ENCODE measurements at places on chromosomes 2 and 18.

DNA sequence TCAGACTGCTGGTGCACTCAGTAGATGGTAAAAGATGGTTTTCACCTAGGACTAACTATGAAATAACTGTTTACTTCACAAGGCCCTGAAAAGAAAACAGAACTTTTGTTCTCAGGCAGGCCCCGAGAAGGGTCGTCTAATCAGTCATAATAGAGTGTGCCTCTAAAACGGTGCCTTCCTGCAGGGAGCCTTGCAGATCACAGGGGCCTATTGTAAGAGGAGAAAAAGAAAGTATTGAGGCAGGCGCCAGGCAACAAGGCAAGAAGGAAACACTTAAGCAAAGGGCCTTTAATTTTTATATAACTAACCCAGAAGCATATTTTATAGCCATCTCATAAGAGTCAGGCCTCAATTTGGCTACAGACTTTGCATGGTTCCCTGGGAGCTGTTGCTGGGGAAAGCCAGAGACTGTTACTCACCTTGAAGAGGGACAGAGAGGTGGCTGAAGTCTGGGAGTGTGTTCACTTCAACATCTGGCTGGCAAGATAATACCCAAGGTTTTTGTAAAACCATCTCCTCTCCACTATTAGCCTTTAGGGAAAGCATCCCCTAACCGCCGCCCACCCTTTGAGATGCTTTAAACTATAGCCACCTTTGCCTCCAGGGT is 117.1 kb downstream of the PRPF40A start:
- DNase-seq: no peak

- no peak for DNase-seq
Observed at GRCh38 chr2:6957910-6958615, 40.9 kb downstream of the RNF144A start.

- DNase-seq: no peak
Observed at GRCh38 chr18:51153659-51154371, 43.7 kb downstream of the MEX3C start.

- DNase-seq: no peak
Observed at GRCh38 chr18:47915229-47915628, 15.2 kb downstream of the SMAD2 start.

DNA sequence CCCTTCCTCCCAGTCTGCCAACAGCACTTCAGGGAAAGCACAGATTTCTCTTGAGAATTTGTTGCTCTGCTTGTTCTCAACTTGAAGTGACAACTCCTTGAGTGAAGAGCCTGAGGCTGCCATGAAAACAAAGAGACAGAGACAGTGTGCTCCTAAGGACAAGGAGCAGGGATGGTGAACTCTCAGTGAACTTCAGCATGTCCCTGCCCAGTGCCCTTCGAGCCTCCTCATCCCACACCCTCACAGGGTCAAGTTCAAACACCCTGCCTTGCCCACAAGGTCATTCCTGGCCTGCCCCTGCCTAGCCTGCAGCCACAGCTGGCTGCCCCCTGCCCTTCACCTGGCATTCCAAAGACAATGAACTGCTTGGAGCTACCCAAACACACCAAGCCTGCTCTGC is 343.5 kb upstream of the KLHL29 start:
- no peak for DNase-seq

DNA sequence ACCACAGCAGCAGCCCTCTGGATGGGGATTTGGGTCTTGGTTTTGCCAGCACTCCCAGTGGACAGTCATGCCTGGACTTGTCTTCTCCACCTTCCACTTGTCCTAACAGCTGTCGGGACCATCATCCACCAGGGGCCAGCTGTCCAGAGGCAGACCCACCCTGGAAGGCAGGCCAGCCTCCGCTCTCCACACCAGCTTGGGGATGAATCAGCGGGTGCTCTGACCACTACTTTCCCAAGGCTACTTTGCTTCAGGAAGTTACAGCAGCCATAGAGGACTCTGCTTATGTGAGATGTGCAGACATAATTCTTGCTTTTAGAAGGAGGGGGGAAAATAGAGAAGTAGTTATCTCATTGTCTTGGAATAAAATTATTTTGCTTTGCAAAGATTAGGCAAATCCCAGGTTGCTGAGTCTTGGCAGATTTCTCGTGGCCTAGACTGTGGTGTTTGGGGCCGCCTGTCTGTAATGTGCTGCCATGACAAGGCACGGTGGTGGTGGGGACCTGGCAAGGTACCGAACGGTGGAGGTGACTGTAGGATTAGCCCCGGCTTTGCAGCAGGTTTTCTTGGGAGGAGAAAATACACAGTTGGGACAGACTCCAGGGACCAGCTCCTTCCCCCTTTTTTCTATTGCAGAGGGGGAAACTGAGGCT is 148.7 kb downstream of the AGAP1 start:
- DNase-seq: no peak

DNA sequence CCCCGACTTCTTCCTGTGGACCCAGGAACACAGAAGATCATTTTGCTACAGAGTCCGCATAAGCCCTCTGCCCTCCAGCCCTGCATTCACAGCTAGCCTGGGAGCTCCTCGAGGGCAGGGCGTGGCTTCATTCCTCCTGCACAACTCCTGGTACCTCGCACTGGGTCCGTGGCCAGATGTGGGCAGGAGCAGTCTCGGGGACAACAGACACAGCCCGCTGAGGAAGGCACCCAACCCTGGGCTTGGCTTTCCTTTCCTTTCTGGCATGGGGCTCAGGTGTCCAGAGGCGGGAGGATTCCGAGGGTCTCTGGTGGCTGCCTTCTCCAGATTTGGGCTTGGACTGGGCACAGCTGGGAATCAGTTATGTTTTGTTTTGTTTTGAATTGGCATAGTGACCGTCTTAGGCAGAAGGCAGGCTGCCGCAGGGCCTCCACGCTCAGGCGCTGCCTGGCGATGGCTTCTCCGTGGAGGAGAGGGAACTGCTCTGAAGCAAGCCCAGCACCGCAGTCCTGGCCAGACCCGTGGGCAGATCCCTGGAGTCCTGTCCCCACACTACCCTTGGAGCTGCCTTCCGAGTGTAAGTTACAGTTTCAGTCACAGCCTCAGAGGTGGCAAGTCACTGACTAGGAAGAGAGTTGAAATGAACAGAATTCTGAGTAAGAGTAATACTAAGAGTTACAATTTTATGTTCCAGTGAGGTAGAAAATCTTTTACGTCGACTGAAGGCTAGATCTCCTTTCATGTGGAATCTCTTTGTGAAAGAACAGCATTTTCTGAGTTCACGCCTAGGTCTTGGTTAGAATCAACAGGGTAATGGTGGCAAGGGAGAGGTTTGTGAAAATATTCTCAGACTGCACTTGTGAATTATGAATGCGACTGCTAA is 47.9 kb downstream of the LDLRAD4 start:
- no peak for DNase-seq

GRCh38 chr2:227326783-227327182 is 1.7 kb downstream of the MFF start:
- DNase-seq: no peak

DNA sequence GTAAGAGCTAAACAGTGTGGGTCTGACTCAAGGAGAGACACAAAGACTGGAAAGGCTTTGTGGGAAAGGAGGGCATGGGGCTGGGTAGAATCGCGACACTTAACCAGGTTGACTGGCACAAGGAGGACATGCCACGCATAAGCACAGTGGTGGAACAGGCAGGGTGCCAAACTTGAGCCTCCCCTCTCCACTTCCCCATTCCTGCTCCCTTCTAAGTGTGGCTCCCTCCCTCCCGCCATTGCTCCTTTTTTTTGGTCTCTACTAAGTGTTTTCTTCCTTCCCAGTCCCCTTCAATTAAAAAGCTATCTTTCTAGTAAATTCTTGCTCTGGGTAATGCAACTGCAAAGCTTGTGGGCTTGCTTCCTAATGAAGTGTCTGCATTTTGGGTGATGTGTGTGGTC is 40.3 kb upstream of the ZFP36L2 start:
- DNase-seq: no peak

DNA sequence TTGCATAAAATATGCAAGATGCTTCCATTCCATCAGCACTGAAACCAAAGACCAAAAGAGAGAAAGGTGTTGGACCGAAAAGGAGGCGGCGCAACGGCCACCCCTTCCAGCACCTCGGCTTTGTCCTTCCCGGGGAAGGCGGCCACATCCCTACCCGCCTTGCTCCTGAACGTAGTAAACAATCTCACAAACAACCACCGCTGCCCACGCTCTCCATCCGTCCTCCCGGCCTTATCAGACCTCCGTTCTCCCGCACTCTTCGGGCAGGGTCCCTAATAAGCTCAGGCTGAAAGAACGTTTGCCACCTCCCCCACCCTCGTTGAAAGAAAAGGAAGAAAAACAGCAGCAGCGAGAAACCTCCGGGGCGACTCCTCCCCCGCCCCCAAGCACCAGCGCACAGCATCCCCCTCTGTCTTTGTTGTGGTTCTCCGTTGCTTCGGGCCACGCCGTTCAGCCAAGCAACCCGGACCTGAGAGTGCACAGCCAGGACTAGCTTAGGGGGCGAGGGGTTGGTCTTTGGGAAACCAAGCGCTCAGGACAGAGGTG is 4.4 kb downstream of the EVX2 start:
- DNase-seq: no peak

DNA sequence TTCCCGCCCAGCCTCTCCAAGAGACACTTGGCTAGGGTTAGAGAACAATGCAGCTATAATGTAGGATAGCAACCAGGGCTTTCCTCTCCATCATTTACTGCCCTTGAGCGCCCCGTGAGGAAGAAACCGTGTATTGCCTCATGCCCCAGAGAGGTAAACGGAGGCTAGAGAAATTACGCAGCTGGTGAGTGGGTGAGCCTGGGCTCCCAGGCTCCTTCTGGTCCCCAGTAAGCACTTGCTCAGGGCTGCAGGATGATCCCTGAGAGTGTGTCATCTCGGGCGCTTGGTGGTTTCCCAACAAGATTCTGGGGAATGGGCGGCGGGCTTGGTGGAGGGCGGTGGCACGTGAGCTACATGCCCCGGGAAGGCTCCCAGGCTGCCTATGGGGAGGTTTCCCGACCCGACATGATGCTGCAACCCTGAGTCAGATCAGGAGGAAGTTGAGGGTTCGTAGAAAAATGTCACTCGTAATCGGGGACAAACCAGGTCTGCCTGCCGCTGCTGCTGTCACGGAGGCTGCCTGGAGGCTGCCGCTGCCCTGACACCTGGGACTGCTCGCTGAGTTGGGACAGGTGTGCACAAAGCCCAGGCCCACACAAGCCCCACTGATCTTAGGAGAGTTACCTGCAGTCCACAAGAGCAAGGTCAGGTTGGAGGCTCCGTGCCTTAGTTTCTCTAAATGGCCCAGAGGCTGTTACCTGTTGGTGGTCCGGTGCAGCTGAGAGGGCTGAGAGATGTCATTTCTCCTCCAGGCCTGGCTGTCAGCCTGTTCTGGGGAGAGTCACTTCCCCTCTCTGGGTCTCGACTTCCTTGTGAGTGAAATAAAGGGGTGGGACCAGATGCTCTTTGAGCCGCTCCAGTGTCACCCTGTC is at the start of gene GPR55:
GPR55 (minus strand) TSS at position 773 of the 872 bp plus-strand sequence. CDS start 14,280 bp downstream, outside the sequence.
- no peak for DNase-seq

GRCh38 chr2:10363861-10364610 is 61.3 kb downstream of the HPCAL1 start:
- DNase-seq: no peak

GRCh38 chr2:228507231-228507824 is 325.8 kb upstream of the SPHKAP start:
- DNase-seq: no peak

DNA sequence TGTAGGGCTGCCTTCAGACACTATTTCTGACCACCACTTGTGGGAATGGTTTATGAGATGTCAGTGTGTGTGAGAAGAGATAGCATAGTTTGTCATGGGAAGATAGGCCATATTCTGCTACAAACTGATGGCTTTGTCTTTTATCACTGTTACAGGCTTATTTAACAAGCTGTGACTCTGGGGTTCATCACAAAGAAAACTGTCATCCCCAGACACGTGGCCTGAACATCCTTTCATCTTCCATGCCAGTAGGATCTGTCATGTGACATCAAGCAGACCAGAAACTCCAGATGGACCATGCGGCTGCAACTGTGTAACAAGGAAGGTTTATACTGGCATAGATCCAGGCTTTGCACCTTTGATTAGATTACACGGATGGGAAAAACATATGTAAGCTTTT is 128.6 kb upstream of the KCNH7 start:
- no peak for DNase-seq

DNA sequence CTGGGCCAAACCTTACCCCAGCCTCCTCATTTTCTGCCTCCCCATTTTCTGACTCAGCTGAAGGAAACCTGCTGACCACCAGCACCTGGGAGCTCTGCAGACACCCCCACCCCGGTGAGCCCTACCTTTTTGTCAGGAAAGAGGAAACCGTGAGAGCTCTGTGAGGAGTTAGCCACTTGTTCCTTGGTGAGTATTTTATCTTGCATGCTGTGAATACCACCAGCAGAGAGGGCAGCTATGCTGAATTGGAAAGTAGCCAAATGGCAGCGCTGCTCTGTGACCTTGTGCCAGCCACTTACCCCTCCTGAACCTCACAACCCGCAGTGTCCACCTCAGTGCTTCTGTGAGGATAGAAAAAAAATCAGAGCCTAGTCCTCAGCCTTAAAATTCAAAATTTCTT is 2.5 kb downstream of the MPPE1 start:
- no peak for DNase-seq

DNA sequence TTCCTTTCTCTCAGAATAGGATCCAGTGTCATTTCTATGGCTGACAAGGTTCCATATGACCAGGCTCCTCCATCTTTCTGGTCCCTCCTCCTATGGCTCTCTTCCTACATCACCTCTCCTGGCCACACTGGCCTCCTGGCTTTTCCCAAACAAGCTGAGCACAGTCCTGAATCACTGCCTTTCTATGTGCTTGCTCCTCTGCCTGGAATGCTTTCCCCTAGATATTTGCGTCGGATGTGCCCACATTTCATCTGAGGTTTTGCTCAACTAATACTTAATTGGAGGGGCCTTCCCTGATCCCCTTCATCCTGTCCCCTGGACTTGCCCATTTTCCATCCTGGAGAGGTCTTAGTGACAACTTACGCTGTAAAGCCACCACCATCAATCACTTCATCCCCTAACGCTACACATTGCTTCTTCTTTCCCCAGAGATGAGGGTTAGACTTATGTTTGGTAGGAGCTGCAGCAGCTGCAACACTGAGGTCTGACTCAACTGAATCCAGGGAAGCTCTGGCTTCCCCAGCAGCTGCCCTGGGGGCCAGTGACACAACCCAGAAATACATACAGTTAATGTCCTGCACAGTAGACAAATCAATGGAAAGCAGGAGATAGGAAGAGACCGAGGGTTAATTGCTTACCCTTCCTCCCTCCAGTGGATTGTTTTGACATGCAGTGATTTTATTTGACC is 42.9 kb downstream of the QPCT start:
- DNase-seq: no peak

DNA sequence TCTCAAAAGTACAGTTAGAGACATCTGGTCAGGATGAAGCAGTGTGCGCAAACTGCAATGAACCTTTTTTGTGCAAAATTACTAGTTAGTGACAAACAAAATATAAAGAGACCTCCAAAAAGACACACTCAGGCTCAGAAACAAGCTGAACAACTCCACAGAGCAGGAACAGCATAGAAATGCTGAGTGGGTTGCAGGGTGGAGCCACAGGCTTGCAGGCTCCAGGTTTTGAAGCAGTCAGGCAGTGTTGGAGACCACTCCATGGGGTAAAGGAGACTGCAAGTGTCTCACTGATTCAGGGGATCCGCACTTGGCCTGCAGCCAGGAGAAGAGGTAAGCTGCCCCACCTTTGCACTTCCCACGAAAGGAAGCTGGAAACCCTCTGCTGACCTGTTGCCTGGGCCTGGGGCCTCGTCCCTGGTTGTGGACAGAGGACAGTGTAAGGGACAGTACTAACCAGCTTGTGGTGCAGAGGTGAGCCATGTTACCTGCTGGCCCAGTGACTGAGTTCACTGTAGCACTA is 36.4 kb downstream of the CFAP221 start:
- no peak for DNase-seq
